Keratinocyte (primary cell): ENCODE measurements at places on chromosomes 11 and 22. TPM values are rescaled to one million over a fixed set of nuclear protein-coding genes. Genes with fewer than 3 reads are reported as not detected.

The GLYAT gene
- polyA plus RNA-seq = 0.10 to 0.17 TPM in 2 of 3 replicates, not detected in the other

GRCh38 chr11:126212089-126212660 is 593 bp downstream of the FAM118B start:
- DNase-seq = no peak

GRCh38 chr11:71470946-71471345 is 17.9 kb downstream of the NADSYN1 start:
- DNase-seq = no peak

- DNase-seq = no peak
Observed at GRCh38 chr22:47678636-47679287, 916.3 kb downstream of the TBC1D22A start.

- no peak for DNase-seq
Observed at GRCh38 chr11:8621147-8621546, 27.1 kb upstream of the STK33 start.

- DNase-seq = no peak
Observed at GRCh38 chr22:25039754-25040153, 87.2 kb downstream of the KIAA1671 start.

GRCh38 chr11:130580372-130580771 is 131.9 kb downstream of the ADAMTS15 start:
- peak; percentile 94 for DNase-seq

DNA sequence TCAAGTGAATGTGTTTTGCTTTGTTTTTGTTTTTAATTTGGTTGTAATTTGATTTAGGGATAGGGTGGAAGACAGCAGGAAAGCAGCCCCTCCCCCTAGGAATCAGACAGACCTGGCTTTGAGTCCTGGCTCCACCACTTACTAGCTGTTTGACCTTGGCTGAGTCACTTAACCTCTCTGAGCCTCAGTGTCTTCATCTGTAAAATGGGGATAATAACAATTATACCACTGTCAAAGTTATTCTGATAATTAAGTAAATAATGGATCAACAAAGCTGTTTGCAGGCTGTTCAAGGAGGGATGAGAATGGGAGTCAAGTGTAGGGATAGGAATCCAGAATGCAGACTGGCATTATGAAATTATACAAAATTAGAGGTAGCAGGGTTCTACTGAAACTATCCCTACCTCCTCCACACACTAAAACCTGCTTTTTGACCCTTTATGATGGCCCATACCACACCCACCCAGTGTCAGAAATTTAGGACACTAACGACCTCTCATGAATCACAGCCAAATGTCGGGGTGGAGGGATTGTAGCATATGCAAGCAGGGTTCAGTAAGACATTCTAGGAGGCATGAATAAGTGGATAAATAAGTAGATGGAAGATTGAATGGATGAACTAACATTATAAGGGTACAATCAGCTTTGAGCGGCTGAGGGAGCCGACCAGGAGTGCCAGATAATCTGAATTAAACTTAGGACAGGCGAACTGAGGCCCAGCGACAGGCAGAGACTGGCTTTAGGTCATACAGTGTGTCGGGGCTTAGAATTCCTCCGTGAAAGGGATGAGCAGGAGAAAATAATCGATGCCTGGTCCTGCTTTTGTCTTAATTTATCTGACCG is 974 bp downstream of the ANAPC15 start:
- no peak for DNase-seq

DNA sequence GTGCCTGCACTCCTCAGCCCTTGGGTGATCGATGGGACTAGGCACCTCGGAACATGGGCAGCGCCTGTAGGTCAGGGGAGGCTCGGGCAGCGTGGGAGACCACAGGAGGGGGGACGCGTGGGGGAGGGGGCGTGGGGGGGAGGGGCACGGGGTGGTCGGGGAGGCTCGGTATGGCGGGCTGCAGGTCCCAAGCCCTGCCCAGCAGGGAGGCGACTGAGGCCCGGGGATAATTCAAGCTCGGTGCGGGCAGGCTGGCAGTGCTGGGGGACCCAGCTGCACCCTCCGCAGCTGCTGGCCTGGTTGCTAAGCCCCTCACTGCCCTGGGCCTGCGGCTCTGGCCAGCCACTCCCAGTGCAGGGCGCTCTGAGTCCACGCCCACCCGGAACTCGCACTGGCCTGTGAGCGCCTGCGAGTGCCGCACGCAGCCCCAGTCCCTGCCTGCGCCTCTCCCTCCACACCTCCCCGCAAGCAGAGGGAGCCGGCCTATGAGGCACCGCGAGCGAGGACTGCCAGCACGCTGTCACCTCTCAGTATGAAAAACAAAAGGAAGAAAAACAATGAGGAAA is 1698.3 kb upstream of the RAG2 start:
- no peak for DNase-seq

DNA sequence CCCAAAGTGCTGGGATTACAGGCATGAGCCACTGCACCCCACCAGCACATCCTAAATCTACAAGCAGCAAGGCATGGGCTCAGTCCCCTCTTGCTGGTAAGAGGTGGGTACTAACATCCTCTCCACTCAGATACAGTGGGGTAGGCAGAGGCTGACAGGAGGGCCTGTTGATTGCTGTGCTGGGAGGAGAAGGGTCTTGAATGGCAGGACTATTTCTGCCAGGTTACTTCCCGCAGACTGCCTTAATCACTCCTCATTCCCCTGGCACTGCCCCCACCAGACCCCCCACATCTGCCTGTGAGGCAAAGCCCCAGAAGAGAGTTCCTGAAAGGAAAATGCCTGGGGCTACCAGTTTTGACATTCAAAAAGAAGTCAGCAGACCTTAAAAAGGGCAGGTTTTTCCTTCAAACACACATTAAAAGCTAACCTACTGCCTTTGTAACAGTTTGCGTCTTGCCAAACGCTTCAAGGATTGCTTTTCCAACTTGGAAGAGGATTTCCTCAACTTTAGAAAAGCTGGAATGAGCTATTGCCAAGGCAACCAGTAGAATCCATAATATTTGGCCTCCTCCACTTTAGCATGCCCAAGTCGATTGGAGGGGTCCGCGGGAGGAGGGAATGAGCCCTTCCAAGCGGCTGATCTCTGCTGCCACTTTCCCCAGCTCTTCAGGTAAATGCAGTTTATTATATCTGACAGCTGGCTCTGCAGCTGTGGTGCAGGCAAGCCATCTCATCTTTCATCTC is 62.0 kb downstream of the FDX1 start:
- no peak for DNase-seq
